ENCODE measurements at places on chromosomes 13 and 19. TPM values are rescaled to one million over a fixed set of nuclear protein-coding genes. Genes with fewer than 3 reads are reported as not detected.

Gene ZNF460
- 0.45 TPM for polyA plus RNA-seq

Gene APOE
- 14.8 TPM for polyA plus RNA-seq

Gene GPR42
- polyA plus RNA-seq: 0.52 TPM

Gene IQCN
- polyA plus RNA-seq: 25.3 TPM

Gene ZNF541
- polyA plus RNA-seq: 0.63 TPM

Gene CPB2
- 0.94 TPM for polyA plus RNA-seq

Gene ZNF99
- not detected for polyA plus RNA-seq

Gene NLRP4
- not detected for polyA plus RNA-seq

Gene IGFL3
- polyA plus RNA-seq: not detected

Gene CASP14
- polyA plus RNA-seq: 0.04 TPM

Gene FXYD7
- polyA plus RNA-seq: 0.61 TPM

Gene CDC34
- polyA plus RNA-seq: 80.0 TPM

Gene SIAH3
- polyA plus RNA-seq: not detected

Gene MYH14
- 74.4 TPM for polyA plus RNA-seq

Gene ZNF540
- polyA plus RNA-seq: 5.5 TPM

Gene LRG1
- polyA plus RNA-seq: 22.1 TPM
